ENCODE measurements at places on chromosomes 1 and 21. TPM values are rescaled to one million over a fixed set of nuclear protein-coding genes. Genes with fewer than 3 reads are reported as not detected.

S100A3 gene
- 7.0 TPM for total RNA-seq

AGO3 gene
- 8.4 TPM for total RNA-seq

KRTAP12-3 gene
- total RNA-seq: not detected

ARHGAP30 gene
- 0.85 TPM for total RNA-seq

FAM151A gene
- total RNA-seq: not detected

PWP2 gene
- 4.8 TPM for total RNA-seq
